ENCODE measurements at places on chromosomes 6 and 20.

DNA sequence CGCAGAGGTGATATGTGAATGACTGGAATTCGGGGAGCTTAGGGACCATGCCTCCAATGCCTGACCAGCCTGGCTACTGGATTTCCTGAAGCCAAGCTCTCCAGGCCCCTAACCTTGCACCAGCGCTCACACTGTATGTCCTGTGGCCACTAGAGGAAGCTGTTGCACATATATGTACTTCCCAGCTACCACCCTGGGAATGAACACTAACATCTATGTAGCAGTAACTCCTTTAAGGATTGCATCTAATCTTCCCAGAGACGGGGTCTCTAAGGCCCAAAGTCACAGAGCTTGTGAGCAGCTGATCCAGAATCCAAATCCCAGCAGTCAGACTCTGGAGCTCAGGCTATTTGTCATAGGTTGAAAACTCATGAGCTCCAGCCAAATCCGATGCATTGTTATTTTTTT, 20.4 kb upstream of the BPIFB1 start:
- no peak for DNase-seq

DNA sequence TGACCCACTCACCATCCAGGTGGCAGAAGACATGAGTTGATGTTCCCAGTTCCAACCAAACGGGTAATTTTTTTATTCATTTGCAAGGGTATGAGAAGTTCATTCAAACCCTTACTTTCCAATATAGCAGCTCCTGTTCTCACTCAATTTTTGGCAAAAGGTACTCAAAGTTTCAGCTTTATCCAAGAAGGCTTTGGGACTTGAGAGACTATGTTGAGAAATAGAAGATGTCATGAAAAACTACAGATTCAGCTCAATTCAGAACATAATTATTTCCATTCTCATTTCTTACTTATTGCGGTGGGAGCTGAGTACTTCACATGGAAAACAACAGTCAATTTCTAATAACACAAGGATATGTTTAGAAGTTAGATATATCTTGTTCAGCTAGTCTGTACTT, 162.3 kb downstream of the FNDC1 start:
- no peak for DNase-seq

- DNase-seq, result no peak
Measured at GRCh38 chr20:58998656-58999055, 8.4 kb downstream of the CTSZ start.

DNA sequence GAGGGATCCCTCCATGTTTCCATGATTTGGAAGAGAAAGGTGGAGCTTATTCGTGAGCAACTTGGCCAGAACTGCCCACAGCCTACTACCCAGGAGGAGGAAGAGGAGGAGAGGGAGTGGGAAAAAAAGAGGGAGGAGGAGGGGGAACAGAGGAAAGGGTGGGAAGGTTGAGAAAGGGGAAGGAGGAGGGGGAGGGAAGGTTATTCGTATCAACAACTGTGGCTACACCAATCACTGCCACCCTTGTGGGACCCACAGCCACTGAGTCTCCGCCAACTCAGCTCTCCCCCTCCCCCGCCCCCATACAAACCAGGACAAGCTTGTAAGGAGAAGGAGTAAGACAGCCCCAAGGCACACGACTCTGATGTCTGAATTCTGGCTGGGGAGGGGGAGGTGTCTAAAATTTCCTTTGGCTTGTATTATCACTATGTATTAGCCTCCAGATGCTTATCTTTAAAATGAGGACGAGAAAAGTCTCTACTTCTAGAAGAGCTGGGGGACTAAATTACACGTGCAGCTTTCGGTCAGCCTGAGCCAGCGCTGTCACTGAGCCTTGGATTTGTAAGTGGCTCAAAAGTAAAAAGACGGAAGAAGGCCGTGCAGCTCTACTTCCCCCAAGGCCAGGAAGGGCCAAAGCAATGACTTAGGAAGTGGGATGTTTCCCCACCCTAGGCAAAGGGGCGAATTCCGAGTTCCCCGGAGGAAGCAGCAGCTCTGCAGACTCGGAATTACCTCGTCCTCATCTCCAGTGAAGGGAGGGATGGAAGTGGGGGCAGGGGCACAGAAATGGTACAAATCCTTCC, 1.0 kb downstream of the FKBP1A start:
- DNase-seq, result no peak

Data from NCI-H1436 treated with DMSO at 0.1 percent for 48 hours (cell line).